Hypothalamus (tissue), 51 donors: ENCODE measurements at places on chromosomes 2 and 18.

DNA sequence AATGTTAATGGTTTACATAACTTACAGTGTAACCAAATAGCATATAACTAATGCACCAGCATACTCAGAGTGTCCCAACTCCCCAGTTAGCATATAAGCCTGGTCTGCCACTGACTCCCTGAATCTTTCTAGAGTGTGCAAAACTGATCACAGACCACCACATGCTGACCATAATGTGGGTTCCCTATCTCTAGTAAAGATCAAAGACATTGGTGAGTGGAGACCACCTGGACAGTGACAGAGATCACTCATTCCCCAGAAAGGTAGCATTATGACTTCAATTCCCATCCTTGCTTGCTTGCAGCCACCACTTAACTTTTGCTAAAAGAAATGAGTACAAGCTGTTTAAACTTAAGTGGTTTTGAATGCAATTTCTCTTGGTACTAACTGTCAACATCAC is 39.0 kb downstream of the KANSL1L start:
- no peak for DNase-seq

DNA sequence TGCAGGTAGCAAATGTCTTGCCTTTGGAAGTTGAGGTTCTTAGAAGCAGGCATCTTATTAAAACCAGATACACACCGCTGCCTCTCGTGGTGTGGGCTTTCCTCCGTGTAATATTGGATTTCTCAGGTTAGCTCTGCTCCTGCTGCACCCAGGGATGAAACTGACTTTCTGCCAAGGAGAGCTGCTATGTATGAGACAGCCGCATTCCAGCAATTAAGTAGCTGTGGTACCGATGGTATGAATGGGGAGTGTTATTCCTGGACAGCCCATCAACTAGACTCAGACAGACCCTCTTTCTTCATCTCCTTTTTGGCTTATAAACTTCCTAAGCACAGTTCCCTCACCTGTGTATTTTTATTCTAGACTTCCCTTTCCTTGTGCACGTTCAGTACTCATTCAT is 6.8 kb upstream of the EHD3 start:
- no peak for DNase-seq

DNA sequence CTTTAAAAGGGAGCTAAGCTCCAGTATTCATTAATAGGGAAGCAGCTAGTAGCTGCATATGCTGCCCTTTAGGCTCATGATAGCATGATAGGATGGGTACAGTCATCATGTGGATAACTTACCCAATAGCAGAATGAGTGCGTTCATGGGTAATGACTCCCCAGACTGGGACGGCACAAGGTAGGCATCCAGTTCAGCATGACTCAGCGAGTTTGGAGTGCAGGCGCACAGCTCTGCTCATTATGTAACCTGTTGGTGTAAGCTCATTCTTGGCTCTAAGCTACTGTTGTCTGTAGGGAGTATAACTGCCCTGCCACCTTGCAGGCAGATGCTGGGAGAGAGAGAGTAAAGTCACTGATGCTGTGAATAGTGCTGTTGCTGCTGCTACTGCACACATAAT is 209.2 kb upstream of the SYT4 start:
- no peak for DNase-seq

DNA sequence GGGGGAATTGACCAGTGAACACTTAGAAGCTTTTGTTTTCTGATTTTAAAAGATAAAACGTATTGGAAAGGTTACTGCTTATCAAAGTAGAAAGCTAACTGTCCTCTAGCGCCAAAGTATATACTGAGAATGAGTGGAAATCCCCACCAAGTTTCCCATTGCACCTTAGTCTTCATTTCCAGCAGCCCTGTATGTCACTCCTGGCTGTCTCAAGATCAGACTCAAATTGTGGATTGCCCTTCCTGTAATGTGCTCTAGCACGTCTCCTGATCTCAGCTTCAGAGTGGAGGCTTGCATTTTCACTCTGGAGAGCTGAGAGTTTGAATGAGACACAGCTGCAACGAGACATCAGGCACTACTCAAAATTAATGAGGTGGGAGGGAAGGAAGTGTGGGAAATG is 26.6 kb downstream of the MFF start:
- no peak for DNase-seq

DNA sequence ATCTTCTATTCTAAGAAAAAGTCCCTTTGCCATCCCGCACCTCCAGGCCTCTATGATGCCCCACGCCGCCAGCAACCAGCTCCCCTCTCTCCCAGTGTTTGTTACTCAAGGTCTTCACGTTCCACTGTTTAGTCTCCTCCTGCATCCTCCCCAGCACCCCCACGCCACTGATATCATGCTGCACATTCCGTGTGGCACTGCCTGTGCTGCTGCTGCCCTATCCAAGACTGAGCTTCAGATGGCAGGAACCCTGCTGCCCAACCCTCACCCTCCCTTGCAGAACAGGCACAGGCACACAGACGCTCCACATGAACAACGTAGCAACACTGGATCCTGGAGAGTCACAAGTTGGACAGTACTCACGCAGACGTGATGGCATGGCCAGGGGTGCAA is 35.3 kb downstream of the MYO5B start:
- no peak for DNase-seq

DNA sequence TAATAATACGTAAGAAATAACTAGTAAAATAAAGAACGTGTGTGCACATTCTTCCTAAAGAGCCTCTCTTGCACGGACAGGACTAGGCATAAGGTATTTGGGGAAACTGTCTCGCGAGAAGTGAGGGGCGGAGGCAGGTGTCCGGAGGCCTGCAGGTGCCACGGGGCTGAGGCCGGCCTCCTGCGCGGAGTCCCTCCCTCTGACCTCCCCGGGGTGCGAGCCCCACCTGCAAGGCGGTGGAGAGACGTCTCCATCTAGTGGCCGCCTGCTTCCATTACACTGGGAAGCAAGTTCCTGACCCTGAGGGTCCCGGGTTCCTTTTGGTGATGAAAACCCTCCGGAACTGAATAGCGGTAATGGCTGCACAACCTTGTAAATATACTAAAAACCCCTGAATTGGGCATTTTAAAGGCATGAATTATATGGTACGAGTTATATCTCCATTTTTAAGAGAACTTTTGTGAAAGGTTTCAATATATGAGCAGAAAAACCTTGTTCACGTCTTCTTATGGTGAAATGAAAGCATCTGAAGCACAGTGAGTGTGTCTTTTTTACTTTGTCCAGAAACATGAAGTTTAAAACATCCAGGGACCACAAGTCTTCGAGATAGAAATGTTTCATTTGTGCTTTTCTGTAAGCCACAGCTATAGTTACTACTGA is 35.5 kb upstream of the CTDP1 start:
- DNase-seq = no peak

- peak; percentile 27 for DNase-seq
Measured at GRCh38 chr2:100610381-100610831, 47.6 kb downstream of the PDCL3 start.

DNA sequence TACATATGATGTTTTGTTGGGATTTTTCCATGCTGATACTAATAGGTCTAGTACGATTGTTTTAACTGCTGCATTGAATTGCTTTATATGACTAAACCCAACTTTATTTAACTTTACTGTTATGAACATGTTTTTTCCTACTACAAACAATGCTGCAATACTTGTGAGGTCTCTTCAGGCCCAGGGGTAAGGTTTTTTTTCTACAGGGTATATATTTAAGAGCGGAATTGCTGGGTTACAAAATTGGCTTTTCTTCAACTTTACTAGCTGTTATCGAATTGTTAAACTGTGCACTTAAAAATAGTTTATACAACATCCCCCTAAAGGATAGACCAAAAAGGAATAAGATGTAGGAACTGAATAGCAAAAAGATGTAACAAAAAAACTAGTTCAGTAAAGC is 78.5 kb upstream of the TMEM178A start:
- DNase-seq = no peak

DNA sequence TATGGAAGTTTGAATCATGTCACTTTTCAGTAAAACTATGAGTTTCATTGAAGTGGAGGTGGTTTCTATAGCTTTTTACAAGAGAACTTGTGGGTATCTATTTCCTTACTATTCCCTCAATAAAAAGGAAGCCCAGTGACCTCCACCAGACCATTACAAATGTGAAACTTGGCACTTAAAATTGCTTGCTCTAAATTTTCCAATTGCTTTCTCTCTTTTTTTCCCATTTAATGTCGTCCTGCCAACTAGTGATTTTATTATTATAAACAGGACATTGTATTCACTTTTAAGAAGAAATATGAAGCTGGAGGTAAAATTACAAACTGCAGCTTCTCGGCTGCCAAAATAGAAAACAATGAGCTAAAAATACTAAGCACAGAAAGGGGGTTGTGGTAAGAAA is 208.2 kb upstream of the ALPP start:
- DNase-seq = no peak

DNA sequence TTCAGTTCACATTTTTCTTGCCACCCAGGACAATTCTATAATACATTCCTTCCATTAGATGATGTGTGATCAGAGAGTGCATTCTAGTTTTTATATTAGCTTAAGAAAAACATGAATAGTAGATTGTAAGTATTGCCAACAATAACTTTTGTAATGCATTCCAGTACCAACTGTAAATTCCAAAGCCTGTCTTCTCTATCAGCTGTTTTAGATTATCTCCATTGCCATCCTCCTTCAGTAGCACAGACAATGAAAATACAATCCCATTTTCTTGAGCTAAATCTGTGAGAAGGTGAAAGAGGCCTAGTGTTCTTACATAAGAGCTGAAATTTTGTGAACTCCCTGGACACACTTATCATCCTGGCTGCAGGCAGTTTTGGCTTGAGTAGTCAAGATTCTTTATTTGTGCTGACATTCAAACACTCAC is 103.9 kb downstream of the CCBE1 start:
- no peak for DNase-seq

- no peak for DNase-seq
Measured at GRCh38 chr2:190877436-190877835, 3.2 kb upstream of the GLS start.

- no peak for DNase-seq
Measured at GRCh38 chr2:9174771-9175437, 31.7 kb upstream of the ASAP2 start.

DNA sequence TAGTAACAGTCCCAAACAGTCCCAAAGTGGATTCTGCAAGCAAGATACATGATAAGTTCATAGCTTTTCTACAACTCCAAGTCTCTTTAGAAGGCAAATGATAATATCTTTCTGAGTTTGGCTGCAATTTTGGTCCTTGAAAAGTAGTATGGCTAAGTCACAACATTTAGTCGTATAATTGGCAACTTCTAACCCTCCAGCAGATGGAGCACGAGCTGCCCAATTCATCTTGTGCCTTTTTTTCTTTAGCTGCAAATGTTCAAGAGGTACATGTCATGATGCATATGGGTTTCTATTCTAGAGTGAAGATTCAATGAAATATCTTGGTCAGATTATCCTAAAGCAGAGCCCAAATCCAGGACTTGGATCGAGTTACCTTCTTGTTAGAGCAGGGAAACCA is 127.0 kb upstream of the KLHL14 start:
- no peak for DNase-seq

DNA sequence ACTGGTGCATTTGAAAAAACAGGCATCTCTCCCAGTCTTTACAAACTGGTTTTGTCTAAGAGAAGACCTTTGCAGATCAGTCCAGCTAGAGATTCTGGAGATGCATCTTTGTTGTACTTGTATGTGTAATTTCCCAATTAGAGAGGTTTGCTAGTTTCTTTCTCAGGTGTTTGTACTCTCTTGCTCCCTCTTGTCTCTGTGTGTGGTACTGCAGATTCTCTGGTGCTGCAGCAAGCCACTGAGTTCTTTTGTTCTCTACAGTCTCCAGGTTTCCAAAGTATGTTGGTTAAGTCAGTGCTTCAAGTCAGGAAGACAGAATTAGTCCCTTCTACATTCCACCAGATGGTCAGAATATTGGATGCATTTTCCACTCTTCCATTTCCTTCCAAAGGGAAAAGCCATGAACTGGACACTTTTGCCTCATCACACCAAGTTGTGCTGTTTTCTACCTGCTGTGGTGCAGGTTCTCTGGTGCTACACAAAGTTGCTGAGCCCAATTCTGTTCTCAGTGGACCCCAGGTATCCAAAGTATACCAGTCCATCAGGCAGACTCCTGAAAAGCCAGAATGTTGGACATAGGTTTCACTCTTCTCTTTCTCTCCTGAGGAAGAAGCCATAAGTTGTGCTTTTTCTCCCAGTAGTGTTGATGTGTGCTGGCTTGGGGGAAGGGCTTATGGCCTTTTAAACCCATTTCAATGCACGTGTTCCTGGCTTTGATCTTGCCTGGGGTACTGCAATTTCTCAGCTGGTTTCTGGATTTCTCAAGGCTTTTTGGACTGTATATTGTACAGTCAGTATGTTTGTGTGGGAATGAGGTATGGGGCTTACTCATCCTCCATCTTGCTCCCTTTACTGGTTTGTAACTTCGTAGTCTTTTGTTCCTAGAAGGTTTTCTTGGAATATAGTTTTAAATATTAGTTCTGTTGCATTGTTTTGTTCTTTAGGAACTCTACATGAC is 29.8 kb downstream of the EPC2 start:
- no peak for DNase-seq

DNA sequence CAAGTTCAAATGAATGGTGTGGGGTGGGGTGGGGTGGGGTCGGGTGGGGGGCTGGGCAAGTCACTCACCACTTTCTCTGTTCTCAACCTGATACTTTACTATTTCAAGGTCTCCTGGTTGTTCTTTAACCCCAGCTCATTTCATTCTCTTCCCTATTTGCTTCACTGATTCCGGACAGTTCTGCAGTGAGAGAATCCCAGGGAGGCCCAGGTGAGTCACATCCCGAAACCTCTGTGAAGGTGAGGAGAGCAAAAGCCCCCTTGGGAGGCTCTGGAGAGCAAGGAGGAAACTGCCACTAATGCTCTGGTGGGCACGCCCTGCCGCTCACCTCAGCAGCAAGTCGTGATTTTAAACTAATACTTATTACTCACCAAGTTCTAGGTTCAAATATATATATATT is 8.9 kb downstream of the EDAR start:
- no peak for DNase-seq

DNA sequence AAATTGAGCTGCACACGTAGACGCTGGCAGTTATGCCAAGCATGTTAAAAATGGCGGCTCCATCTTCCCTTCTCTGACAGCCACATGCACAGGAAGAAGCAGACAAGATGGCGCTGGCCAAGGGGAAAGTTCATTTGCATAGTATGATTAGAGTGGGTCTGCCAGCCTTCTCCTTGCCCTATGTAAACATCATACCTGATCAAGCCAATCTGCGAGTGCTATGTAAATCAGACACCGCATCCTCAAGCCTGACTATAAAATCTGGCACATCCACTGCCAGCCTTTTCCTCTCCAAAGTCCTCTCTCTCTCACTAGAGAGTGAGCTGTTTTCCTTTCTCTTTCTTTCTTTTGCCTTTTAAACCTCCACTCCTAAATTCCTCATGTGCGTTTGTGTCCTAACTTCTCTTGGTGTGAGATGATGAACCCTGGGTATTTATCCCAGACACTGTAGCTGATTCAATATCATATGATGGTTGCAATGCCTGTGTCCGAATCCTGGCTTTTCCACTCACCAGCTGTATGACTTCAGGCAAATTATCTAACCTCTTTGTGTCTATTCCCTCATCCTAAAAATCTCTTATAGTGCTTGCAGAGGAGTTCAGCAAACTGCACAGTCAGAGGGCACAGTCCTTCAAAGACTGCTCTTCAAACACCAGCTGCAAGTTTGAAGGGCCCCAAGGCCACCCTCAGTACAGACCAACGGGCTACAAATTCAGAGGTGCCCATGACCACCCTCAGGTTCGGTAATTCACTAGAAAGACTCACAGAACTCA is 39.3 kb upstream of the ITSN2 start:
- no peak for DNase-seq
